ENCODE measurements at places on chromosomes 4 and X. TPM values are rescaled to one million over a fixed set of nuclear protein-coding genes. Genes with fewer than 3 reads are reported as not detected.

GRCh38 chrX:27336466-27337091 lies 126.6 kb downstream of the PPP4R3C start:
- H3K27ac ChIP-seq: no peak overlapping the region
- DNase-seq: peak; percentile 26
- no peaks in the 10 kb centered on the region for H3K36me3 ChIP-seq
- H3K27me3 ChIP-seq: no peaks in the 10 kb centered on the region
- no peak overlapping the region for H3K4me3 ChIP-seq

DNA sequence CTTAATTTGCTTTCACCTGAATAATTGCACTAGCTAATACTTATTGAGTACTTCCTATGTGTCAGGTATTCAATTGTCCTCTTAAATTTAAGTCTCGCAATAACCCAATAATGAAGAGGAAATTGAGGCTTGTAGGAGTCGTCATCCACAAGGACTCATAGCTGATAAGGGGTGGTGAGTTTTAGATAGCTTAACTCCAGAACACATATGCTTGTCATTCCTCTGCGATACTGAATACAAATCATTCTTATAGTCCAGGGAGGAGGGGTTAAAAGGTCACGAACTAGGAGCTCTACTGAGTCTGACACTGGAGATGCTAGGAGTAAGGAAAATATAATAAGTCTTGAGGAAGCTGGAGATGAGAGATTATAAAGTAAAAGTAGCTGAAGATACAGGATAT lies 1.4 kb upstream of the PACRGL start:
- H3K36me3 ChIP-seq: no peaks in the 10 kb centered on the region
- no peak overlapping the region for H3K4me3 ChIP-seq
- H3K27ac ChIP-seq: no peak overlapping the region
- no peaks in the 10 kb centered on the region for H3K27me3 ChIP-seq

DNA sequence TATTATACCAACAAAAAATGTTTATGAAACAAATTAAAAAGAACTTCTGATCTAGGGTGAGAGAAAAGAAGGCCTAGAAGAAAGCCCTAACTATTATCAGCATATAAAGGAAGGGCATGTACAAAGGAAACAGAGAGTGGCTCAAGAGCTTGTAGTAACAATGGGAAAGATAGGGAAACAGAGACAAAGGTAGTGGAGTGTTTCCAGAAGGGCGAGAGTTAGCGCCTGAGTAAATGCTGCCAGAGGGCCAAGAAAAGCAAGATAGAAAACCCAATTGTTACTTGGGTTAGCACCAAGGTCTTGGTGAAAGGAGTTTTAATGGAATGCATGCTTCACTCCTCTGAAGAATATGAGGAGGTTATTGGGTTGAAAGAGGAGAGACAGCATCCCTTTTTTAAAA lies 16.5 kb upstream of the MSL3 start:
- H3K27ac ChIP-seq: no peak overlapping the region
- no peaks in the 10 kb centered on the region for H3K36me3 ChIP-seq
- H3K27me3 ChIP-seq: no peaks in the 10 kb centered on the region
- no peaks in the 10 kb centered on the region for H3K4me1 ChIP-seq

SH3TC1 gene
- polyA plus RNA-seq: 3.3 TPM

GRCh38 chr4:185002784-185003183 lies 15.5 kb upstream of the HELT start:
- H3K4me1 ChIP-seq: no peaks in the 10 kb centered on the region
- DNase-seq: no peak
- no peak overlapping the region for H3K4me3 ChIP-seq
- H3K27ac ChIP-seq: no peak overlapping the region
- H3K36me3 ChIP-seq: no peaks in the 10 kb centered on the region

- DNase-seq: no peak
- no peak overlapping the region for H3K4me3 ChIP-seq
- no peaks in the 10 kb centered on the region for H3K36me3 ChIP-seq
- no peak overlapping the region for H3K27ac ChIP-seq
- H3K27me3 ChIP-seq: no peaks in the 10 kb centered on the region
Observed at GRCh38 chr4:53598483-53598882, 7.2 kb upstream of the LNX1 start.

- no peaks in the 10 kb centered on the region for H3K4me1 ChIP-seq
- H3K27ac ChIP-seq: no peak overlapping the region
Observed at GRCh38 chr4:158861281-158861680, 92.5 kb downstream of the FNIP2 start.

PDE6B gene
- 0.15 TPM for polyA plus RNA-seq

DNA sequence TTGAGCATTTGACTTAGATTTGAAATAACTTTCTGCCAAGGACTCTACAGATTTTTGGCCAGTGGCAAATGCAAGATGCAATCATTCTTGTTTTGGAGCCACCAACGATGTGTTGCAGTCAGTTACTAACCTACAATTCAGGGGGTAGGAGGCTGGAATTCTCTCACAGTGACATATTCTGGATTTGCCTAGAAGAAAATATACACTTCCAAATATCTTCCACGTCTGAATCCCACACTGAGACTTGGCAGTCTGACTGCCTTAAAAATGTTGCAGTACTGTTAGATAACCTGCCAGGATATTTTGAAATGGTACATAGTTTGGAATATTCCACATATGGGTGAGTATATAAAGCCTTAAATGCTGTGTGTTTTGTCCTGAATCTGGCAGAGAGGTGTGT lies 27.6 kb upstream of the AGTR2 start:
- no peaks in the 10 kb centered on the region for H3K4me1 ChIP-seq
- no peak overlapping the region for H3K27ac ChIP-seq
- H3K4me3 ChIP-seq: no peak overlapping the region

ASB11 gene
- not detected for polyA plus RNA-seq

- H3K27ac ChIP-seq: no peak overlapping the region
- H3K27me3 ChIP-seq: no peaks in the 10 kb centered on the region
- no peak overlapping the region for H3K4me3 ChIP-seq
- no peaks in the 10 kb centered on the region for H3K36me3 ChIP-seq
Observed at GRCh38 chr4:8771666-8772065, 100.0 kb downstream of the HMX1 start.

- DNase-seq: no peak
- no peak overlapping the region for H3K27ac ChIP-seq
- no peak overlapping the region for H3K4me3 ChIP-seq
- H3K36me3 ChIP-seq: no peaks in the 10 kb centered on the region
- no peaks in the 10 kb centered on the region for H3K27me3 ChIP-seq
Observed at GRCh38 chrX:145840531-145840930, 22.9 kb downstream of the SLITRK2 start.

- H3K27ac ChIP-seq: no peak overlapping the region
- no peak overlapping the region for H3K4me3 ChIP-seq
- peaks cover 2% of the 10 kb centered on the region for H3K4me1 ChIP-seq
- H3K36me3 ChIP-seq: no peaks in the 10 kb centered on the region
- no peaks in the 10 kb centered on the region for H3K27me3 ChIP-seq
Observed at GRCh38 chr4:57159866-57160265, 49.7 kb upstream of the IGFBP7 start.

DNA sequence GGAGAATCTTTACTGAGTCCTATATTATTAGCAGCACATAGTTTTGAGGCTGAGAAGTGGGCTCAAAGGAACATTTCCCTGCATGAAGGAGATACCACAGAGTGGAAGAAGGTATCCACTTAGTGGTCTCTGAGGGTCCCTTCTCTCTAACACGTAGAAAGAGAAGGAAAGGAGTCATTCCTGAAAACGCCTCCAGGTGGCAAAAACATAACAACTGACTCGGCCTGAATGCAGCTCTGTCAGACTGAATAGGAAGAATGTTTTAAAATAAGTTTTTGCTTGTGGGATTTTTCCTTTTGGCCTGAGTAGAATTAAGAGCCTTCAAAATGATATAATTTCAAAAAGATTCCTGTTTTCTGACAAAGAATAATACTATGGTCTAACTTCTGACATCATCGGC lies 23.3 kb downstream of the RPGR start:
- H3K27me3 ChIP-seq: no peaks in the 10 kb centered on the region
- no peak overlapping the region for H3K27ac ChIP-seq
- H3K36me3 ChIP-seq: no peaks in the 10 kb centered on the region
- DNase-seq: peak; percentile 19
- H3K4me1 ChIP-seq: no peaks in the 10 kb centered on the region
- no peak overlapping the region for H3K4me3 ChIP-seq

CFAP47 gene
- polyA plus RNA-seq: not detected

PJA1 gene
- 24.7 TPM for polyA plus RNA-seq

GRCh38 chr4:185904381-185904780 lies 92.4 kb upstream of the SORBS2 start:
- H3K27ac ChIP-seq: no peak overlapping the region
- no peaks in the 10 kb centered on the region for H3K27me3 ChIP-seq
- H3K36me3 ChIP-seq: no peaks in the 10 kb centered on the region
- no peak for DNase-seq
- H3K4me1 ChIP-seq: no peaks in the 10 kb centered on the region
- H3K4me3 ChIP-seq: no peak overlapping the region

CENPVL2 gene
- polyA plus RNA-seq: not detected

LDB2 gene
- polyA plus RNA-seq: 65.2 TPM

BGN gene
- polyA plus RNA-seq: 21.4 TPM

GRCh38 chr4:163536091-163536490 lies 41.6 kb downstream of the TMA16 start:
- peaks cover 3% of the 10 kb centered on the region for H3K4me1 ChIP-seq
- H3K27ac ChIP-seq: no peak overlapping the region
- no peak overlapping the region for H3K4me3 ChIP-seq
- no peaks in the 10 kb centered on the region for H3K36me3 ChIP-seq
- peak; percentile 75 for DNase-seq

GRCh38 chr4:137694138-137694537 lies 161.8 kb upstream of the PCDH18 start:
- peak; percentile 42 for DNase-seq
- H3K27ac ChIP-seq: no peak overlapping the region
- H3K4me3 ChIP-seq: no peak overlapping the region
- no peaks in the 10 kb centered on the region for H3K4me1 ChIP-seq
- no peaks in the 10 kb centered on the region for H3K27me3 ChIP-seq

IQCM gene
- 0.03 TPM for polyA plus RNA-seq

GRCh38 chrX:106903856-106904528 lies 851 bp upstream of the RIPPLY1 start:
- no peaks in the 10 kb centered on the region for H3K36me3 ChIP-seq
- DNase-seq: no peak
- no peaks in the 10 kb centered on the region for H3K4me1 ChIP-seq
- no peaks in the 10 kb centered on the region for H3K27me3 ChIP-seq
- no peak overlapping the region for H3K27ac ChIP-seq
- H3K4me3 ChIP-seq: no peak overlapping the region

DNA sequence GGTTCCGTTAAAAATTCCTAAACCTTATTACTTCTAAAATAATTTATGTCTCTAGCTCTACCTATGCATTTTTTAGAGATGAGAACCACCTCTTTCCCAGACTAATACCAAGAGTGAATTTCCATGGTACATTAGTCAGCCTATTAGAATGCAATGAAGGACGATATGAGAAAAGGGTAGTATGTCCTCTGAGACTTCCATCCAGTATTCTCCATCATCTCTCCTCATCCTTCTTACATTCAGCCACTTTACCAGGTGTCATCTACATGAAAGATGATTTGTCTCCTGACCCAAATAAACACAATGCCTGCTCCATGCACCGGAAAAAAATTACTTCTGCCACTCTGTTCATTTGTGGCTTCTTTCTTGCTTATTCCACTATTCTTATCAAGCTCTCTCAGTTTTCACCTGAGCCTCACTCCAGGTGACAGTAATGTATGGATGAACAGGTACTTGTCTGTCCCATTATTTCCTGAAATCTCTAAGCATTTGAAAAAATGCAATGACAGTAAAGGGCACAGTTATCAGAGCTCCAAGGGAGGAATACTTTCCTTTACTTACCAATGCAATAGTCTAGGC lies 97.9 kb downstream of the MAB21L2 start:
- H3K4me1 ChIP-seq: no peaks in the 10 kb centered on the region
- no peak overlapping the region for H3K27ac ChIP-seq
- H3K4me3 ChIP-seq: no peak overlapping the region
- no peaks in the 10 kb centered on the region for H3K36me3 ChIP-seq
- H3K27me3 ChIP-seq: no peaks in the 10 kb centered on the region

DNA sequence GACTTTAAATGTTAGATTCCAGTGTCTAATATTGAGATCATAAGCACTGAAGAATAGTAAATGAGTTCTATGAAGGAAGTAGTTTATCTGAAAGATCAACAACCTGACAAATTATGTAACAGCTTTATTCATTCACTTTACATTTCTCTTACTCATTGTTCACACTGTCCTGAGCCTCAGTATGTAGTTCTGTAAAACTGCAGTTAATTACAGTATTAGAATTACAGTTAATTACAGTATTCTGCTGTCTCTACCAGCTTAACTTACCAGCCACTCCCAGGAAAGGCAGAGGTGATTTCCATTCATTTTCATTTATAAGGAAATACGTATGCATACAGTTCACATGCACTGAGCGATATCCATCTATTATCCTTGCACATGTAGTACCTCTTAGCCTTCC lies 32.7 kb downstream of the NFKB1 start:
- no peak for DNase-seq
- no peaks in the 10 kb centered on the region for H3K27me3 ChIP-seq
- H3K36me3 ChIP-seq: no peaks in the 10 kb centered on the region
- no peak overlapping the region for H3K4me3 ChIP-seq

CENPVL3 gene
- polyA plus RNA-seq: not detected

- DNase-seq: no peak
- no peaks in the 10 kb centered on the region for H3K27me3 ChIP-seq
- no peak overlapping the region for H3K27ac ChIP-seq
- H3K4me3 ChIP-seq: no peak overlapping the region
- H3K4me1 ChIP-seq: no peaks in the 10 kb centered on the region
Observed at GRCh38 chrX:154827194-154828015, 7.1 kb downstream of the SMIM9 start.

TBC1D14 gene
- polyA plus RNA-seq: 27.7 TPM

S100P gene
- polyA plus RNA-seq: not detected

GRCh38 chr4:160019936-160020335 lies 917.1 kb downstream of the RAPGEF2 start:
- no peaks in the 10 kb centered on the region for H3K36me3 ChIP-seq
- DNase-seq: no peak
- no peaks in the 10 kb centered on the region for H3K27me3 ChIP-seq
- no peak overlapping the region for H3K4me3 ChIP-seq
- no peaks in the 10 kb centered on the region for H3K4me1 ChIP-seq

- no peak overlapping the region for H3K27ac ChIP-seq
- H3K36me3 ChIP-seq: no peaks in the 10 kb centered on the region
- no peak overlapping the region for H3K4me3 ChIP-seq
- no peaks in the 10 kb centered on the region for H3K27me3 ChIP-seq
- H3K4me1 ChIP-seq: peaks cover 3% of the 10 kb centered on the region
Observed at GRCh38 chrX:9650091-9650490, 115.6 kb downstream of the GPR143 start.

HTN3 gene
- polyA plus RNA-seq: not detected

SPACA5 gene
- not detected for polyA plus RNA-seq

DNA sequence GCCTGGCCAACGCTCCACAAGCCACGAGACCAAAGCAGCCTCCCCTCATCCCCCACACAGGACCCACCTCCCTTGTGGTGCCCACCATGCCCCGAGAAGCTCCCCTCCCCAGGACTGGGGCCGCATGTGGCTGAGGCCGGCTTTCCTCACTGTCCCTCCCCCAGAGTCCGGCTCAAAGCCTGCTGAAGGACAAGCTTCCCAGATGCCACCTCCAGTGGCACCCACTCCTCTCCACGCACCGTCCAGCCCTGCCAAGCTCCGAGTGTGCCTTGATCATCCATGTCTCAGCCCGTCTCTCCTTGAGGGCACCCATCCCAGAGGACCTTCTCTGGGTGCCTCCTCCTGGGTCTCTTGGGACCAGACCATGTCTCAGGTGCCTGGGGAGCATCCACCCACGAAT lies 58.8 kb upstream of the MXD4 start:
- H3K4me3 ChIP-seq: no peak overlapping the region
- H3K4me1 ChIP-seq: peaks cover 2% of the 10 kb centered on the region
- H3K27ac ChIP-seq: no peak overlapping the region
- no peak for DNase-seq
- H3K36me3 ChIP-seq: no peaks in the 10 kb centered on the region
